ENCODE measurements at places on chromosomes 5 and 9.

DNA sequence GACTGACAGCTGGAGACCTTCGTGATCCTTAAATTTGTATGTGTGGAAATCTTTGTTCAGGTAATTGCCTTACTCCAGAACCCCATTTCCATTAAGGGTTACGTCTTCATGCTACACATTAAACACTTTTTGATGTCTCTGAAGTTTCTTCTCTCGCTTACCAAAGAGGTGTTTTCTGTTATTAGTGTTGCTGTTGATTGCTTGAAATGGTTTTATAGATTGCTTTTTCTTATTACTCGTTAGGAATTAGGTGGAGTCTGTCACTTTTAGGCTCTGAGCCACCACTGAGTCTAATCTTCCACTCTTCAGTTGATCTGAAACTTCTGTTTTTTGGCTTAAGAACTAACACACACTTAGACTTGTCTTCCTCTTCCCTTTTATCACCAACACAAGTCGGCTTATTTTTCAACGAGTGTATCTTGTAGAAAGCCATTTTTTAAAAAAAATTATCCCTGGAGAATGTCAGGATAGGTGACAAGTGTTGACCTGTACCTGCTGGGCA lies 62.2 kb upstream of the PPARGC1B start:
- no peak for DNase-seq

DNA sequence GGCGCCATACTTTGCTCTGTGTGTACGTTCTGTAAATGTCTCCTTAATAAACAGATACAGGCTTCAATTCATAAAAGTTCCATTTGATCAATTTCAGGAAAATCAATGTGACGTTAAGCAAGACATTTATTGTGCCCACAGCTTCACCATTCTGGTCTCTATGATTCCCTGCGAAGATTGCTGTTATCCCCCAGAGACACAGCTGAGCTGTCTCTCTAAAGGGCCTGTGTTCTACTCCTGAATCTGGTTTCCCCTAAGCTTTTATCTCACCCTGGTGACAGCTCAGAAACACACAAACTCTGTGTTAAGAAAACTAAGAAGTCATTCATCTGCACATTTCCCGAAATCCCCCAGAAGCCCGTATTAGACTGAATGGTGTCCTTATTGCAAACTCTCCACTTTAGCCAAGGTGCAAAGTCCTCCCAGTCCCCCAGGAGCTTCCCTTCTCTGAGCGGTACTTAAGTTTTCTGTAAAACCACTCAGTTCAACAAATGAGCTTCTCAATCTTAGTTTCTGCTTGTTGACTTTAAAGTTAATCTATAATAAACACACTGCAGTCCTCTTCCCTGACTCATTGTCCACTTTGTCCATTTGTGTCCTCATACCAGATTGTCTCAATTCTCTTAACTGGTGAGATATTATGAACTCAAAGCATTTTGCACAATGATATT lies 1.4 kb upstream of the C5orf15 start:
- DNase-seq, result no peak

DNA sequence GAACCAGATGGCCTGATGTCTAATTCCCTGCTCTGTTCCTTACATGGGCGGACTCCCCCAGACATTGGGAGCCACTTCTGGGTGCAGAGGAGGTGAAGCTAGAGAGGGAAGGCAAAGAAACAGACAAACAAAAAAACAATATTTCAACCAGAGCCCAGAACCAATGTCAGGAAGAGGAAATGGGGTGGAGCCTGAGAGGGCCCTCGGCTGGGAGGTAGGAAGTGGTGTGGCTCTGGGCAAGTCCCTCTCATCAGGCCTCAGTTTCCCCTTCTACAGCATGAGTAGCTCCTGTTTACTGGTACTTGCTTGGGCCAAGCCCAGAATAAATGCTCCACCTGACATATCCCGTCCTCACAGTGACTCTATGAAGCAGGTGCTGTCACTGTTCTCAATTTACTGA lies 11.1 kb downstream of the SH2D3C start:
- DNase-seq, result no peak

GRCh38 chr9:137390553-137391410 lies 32.2 kb downstream of the EXD3 start:
- DNase-seq, result no peak

Data from stimulated activated CD4-positive, alpha-beta T cell treated with anti-CD3 and anti-CD28 coated beads, Interleukin-1b, Interleukin-23, amount 100 ng/mL, for 1 hour (primary cell).